Stimulated activated CD8-positive, alpha-beta memory T cell treated with anti-CD3 and anti-CD28 coated beads, Interleukin-4, amount 100 ng/mL, for 1 hour (primary cell): ENCODE measurements at places on chromosomes 4 and X.

- no peak for DNase-seq
Observed at GRCh38 chrX:72203421-72203820, 21.9 kb downstream of the PIN4 start.

DNA sequence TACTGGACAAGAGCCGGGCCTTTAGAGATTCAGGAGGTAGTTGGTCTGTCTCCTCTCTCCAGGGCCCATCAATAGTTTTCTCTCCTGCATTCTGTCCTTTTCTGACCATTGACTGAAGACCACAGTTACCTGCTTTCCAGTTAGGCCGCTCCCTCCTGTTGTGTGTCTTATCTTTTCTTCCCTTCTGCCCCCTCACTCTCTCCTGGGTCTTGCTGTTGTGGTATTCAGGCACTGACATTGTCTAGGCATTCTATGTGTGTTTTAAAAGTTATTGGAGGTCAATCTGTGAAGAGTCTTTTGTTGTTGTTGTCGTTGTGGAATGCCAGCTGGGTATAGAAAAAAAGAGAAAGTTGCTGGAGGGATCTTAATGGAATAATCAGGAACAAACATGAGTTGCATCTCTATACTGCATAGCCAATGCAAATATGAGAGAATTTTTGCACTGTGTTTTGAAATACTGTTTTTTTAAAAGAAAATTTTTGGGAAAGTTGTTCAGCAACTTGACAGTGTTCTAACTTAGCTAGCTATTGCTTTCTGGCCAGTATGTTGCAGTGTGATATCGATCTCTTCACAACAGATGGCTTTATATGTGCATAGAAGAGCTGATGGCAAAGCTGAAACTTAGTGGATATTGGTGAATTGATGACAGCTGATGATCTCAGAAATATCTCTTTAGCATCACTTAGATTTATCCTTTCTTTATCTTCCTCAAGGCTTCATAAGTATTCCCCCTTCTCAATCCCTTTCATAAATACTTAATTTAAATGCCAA is 240.7 kb downstream of the C4orf33 start:
- no peak for DNase-seq

- DNase-seq: no peak
Observed at GRCh38 chr4:42237010-42237409, 84.6 kb upstream of the BEND4 start.

DNA sequence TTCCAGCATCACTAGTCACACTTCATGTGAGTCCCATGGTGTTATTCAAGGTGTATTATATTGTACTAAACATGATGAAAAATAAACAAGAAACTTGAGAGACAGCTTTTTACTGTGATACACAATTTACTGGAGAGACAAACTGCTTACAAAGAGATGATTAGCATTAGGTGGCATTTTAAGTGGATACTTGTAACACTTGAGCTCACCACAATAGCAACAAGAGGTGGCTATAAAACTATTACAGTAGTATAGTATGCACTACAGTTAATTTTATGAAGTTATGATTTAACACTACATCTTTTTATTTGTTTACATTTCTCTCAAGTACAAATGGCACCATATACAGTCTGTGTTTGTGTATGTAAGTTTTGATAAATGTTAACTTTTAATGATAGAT is 246.6 kb downstream of the PARM1 start:
- DNase-seq: no peak

DNA sequence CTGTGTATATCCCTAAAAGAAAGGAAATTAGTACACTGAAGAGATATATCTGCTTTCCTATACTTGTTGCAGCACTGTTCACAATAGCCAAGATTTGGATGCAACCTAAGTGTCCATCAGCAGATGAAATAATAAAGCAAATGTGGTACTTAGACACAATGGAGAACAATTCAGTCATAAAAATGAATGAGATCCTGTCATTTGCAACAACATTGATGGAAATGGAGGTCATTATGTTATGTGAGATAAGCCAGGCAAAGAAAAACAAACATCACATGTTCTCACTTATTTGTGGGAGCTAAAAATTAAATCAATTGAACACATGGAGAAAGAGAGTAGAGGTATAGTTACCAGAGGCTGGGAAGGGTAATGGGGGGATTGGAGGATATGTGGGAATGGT is 611.9 kb downstream of the STPG2 start:
- DNase-seq: no peak

GRCh38 chrX:100710816-100711215 is 21.1 kb downstream of the SYTL4 start:
- no peak for DNase-seq

- DNase-seq: peak; percentile 5
Observed at GRCh38 chr4:152063621-152064240, 302.9 kb upstream of the GATB start.

DNA sequence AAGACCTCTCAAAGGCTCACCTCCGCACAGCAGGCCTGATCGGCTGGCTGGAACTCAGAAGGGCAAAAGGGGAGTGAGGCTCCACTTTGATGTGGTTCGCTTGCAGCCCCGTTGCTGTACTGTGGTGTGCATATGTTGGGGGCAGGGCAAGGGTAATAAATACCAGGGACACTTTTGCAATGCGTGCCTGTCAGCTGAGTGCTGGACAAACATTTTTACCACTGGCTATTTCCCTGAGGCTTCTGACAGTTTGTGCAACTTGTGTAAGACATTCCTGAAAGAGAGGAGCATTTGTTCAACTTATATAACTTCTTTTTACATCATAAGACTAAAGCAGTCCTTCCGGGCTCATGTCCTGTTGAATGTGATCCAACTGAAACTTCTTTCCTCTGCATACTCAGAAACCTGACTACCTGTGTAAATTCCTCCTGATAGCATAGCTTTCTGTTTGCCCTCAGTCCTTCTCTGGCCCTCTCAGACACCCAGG is 82.3 kb downstream of the SPRY1 start:
- no peak for DNase-seq

DNA sequence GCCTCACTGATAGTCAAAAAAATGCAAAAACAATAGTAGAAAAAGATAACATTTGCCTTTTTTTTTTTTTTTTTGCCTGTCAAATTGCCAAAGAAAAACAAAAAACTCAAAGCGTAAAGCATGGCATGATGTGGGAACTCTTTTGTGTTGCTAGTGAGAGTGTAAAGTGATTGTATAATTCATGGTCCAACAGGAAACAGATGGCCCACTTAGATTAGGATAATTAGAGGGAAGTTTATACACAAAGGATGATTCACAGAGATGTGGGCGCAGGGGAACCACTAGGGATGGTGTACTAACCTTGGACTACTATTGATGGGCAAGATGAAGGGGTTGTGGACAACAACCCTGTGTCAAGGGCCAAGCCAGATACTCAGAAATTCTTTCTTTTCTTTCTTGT is 16.4 kb downstream of the MCUB start:
- DNase-seq: no peak

- no peak for DNase-seq
Observed at GRCh38 chr4:123014038-123014437, 91.6 kb upstream of the NUDT6 start.

DNA sequence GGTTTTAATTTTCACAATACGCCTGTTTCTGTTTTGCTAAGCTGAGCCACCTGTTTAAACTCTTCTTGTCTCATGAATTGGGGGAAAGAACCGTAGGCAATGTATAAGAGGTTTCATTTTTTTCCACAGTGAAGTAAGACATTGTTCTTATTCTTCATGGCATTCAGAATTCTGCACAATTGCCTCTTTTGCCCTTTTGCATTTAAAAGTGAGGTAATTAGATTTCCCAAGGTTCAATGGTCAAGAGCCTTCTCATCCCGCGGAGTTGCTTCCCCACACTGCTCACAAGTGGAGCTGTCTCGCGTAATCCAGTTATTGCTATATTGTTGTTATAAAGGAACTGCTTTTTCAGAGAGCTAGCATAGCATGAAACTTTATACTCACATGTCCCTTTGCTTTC is 90.9 kb upstream of the SPRY1 start:
- no peak for DNase-seq

- DNase-seq: no peak
Observed at GRCh38 chr4:26126143-26126718, 194.6 kb upstream of the RBPJ start.

DNA sequence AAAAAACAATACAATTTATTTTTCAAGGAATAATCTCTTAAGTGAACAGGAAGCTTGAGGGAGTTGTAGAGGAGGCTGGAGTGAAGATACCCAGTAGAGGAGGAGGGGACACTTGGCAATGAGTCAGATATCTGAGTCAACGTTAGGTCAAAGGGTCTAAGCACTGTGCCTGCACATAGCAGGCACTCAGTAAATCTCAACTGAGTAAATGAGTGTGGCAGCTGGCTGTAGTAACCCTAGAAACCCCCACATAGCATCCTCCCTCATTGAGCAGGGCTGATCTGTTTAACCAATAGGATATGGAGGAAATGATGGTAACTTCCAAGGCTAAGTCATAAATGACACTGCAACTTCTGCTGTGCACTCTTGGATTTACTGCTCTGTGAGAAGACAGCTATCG is 186.0 kb upstream of the FAM241A start:
- no peak for DNase-seq

- no peak for DNase-seq
Observed at GRCh38 chr4:134024251-134024650, 177.3 kb downstream of the PABPC4L start.

DNA sequence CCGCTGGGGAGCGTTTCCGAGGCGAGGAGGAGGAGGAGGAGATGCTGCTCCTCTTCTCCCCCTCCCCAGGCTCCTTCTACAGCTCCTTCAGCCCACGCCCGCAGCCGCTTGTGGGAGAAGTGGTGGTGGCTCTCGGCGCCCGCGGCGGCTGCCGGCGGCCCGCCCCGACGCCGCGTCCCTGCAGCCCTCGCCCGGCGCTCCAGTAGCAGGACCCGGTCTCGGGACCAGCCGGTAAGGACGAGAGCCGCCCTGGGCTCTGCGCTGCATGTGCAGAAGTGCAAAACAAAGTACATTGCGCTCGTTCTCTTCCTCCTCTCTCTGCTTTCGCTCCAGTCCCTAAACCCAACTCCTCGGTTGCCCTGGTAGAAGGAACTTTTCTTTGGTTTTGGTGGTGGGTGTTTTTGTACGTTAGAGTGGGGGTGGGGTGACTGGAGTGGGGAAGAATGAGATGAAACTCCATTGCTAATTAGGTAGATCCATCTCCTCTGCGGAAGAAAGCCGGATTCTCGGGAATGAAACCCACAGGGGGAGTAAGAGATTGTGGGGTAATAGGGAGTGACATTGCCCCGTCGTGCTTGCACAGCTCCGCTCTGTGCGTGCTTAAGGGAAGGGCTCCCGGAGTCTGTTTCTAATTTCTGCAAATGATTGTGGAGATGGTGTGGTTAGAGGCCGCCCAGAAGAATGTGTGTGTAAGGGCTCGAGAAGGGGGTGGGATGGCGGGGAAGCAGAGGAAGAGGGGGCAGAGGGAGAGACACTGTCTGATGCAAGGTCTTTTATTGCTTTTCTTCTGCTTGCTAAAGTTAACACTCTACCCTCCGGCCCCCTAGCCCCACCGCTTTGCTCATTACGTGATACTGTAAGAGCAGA is 677 bp downstream of the PTPN13 start:
- DNase-seq: no peak

GRCh38 chr4:138689187-138689586 is 326.4 kb upstream of the NOCT start:
- DNase-seq: no peak

GRCh38 chr4:1794809-1795298 is 1.8 kb downstream of the FGFR3 start:
- DNase-seq: no peak

DNA sequence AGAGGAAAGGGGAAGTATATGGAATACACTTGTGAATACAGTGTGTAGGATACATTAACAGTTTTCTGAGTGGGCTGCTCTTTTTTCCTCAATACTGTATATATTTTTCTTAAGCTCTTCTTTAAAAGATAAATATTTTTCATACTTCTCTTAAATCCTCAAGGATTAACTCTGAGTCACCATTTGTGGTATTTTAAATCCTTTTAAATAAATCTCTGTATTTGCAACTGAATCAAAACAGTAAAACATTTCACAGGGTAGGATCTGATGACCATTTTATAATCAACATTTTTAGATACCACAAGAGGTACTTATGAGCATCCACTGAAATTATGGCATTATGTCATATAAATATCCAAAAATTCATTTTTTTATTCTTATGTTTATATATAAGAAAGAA is 87.6 kb downstream of the GAB1 start:
- no peak for DNase-seq

- no peak for DNase-seq
Observed at GRCh38 chr4:2058264-2059045, 672 bp upstream of the NAT8L start.

DNA sequence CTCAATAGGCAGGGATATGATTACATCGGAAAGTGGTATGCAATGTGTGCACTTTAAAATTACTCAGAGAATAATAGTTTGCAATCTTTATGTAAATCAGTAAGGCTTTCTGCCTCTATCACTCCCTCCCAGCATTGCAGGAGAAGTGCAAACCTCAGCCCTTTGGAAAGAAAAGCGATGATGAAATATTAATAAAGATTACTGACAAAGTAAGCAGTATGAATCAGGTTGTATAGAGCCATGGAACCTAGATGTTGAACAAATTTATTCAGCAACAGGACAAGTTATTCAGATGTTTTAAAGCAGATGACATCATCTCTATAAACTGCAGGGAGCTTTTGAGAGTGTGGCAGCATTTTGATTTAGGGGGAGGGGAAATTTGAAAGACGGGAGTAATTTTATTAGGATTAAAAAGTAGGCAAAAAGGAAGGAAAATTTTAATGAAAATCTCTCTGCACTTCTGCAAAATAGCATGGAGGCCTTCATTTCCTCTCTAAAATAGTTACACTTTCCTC is 631.7 kb upstream of the GRIA3 start:
- DNase-seq: no peak

- DNase-seq: no peak
Observed at GRCh38 chr4:98728433-98728832, 70.0 kb upstream of the TSPAN5 start.

DNA sequence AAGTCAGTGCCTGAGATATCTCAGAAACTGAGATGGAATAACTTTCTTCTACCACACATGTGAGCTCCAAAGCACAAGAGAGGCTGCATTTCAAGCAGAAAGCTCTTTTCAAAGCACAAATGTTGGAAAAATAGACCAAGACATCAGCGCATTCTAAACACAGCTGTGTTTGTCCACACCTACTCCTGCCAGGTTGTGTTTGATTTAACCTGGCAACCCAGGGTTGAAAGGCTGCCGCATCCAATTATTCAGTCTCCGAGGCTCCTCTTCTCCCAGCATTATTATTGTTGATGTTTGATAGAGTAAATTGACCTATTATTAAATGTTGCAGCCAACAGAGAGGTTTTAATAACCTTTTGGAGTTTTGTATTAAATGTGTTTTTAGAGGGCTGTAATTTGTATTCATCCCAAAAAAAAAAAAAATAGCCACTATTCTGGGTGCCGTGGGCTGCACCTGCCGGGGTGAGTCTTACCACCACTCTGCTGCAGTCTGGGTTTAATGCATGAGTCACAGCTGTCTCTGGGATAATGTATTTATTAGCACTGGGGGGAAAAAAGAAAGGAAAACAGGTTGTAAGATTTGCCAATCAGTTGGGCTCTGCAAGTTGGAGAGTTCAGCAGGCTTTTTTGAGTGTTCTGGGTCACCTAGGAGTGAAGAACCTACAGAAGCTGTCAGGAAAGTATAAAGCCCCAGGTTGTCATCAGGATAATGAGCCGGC is 105.2 kb upstream of the NOCT start:
- no peak for DNase-seq
